ENCODE measurements at places on chromosomes 7 and 10.

DNA sequence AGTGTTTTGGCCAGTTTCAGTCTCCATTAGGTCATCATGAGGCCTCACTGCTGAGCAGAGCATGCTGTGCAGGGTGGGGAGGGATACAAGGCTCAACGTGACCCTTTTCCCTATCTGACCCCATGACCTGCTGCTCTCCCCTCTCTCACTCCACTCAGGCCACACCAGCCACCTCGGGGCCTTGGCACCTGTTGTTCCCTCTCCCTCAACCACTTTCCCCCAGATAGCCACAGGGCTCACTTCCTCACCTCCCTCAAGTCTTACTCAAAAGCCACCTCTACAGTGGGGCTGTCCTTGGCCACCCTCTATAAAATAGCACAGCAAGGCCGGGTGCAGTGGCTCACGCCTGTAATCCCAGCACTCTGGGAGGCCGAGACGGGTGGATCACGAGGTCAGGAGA, 13.9 kb downstream of the SH3PXD2A start:
- DNase-seq: no peak

GRCh38 chr7:91055219-91055618, 209.0 kb upstream of the FZD1 start:
- DNase-seq: no peak

DNA sequence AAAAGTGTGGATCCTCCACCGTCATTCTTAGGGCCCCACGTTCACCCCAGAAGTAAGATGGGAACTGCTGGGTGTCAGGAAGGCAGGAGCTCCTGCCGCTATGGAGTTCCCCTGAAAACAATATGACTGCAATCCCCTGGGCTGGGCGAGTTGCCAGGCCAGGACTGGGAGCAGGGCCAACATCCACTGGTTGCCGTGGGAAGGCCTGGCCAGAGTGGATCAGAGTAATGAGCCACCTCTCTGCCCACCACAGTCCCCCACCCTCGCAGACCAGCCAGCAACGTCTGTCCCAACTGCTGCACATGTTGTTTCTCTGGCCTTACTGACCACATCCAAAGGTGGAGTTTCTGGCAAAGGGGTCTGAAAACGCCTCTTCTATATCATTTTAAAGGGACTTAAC, 86.6 kb downstream of the STRA8 start:
- DNase-seq: peak; percentile 94

- DNase-seq: no peak
These were observed 78.1 kb upstream of the ANLN start for GRCh38 chr7:36311539-36311938.

GRCh38 chr10:92567952-92568600, 5.8 kb downstream of the IDE start:
- DNase-seq: no peak

DNA sequence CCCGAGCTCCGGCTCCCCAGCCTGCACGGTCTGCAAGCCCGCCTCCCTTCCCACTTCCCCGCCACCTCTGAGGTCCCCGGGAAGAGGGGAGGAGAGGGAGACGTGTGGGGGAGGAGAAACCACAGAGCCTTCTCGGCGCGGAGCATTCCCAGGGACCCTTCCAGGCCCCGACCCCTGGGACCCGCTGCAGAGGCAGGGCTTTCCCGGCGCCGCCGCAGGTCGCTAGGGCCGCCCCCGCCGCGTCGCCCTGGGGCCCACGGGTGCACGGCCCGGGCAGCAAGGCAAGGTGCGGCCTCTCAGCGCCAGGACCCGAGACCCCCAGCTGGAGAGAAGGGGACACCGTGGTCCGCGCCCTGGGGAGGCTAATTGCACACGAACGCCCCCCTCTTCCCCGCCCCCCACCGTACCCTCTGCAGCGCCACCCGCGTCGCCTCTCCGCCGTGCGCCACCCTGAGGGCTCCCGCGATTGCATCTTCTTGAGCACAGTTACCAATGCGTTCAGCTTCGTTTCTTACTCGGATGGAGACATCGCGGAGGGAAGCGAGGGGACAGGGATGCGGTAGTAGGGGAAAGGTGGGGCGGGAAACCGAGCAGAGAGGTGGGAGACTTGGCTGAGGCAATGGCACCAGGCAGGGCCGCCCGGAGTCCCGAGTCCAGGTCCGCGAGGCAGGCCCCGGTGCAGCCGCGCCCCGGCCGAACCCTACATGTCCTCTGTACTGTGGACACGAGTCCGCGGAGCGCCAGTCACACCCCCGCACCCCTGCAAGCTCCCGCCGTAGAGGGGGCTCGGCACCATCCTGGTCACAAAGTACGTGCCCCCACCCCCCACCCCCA, 28.9 kb downstream of the SKIDA1 start:
- DNase-seq: peak; percentile 71

DNA sequence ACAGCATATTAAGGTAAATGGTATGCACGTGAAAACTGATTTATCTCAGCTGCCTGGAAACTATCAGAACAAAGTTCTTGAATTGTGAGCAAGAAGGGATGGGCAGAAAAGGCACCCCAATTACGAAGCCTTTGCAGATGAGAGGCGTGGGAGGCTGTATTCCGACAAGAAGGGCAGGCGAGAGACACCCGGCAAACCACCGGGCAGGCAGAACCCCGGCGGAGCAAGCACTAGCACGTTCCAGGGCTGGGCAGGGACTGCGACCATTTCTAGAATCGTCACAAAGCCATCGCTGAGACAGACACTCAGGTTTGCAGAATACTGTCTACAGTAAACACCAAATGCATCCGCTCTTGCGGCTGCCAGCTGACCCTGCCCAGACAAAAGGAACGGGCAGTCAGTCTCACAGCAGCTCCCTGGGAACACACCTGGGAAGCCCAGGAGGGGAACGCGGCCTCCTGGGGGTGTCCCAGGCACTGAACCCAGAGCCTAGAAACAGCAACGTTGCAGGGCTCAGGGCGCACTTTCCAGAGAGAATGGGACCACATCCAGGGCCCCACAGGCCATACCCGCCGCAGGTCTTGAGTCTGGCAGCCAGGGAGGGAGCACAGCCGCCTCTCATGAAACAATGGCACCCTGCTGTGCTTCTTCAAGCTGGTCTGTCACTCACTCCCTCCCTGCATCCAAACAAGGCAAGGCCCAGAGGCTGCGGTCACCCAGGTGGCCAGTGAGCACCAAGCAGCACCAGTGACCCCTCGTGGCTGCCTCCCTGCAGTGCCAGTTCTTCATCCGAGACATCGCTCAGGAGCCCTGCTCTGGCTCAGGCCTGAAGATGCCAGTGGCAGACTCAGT, 261.9 kb downstream of the PTPRN2 start:
- no peak for DNase-seq

GRCh38 chr7:156151658-156152057, 339.4 kb upstream of the SHH start:
- no peak for DNase-seq

DNA sequence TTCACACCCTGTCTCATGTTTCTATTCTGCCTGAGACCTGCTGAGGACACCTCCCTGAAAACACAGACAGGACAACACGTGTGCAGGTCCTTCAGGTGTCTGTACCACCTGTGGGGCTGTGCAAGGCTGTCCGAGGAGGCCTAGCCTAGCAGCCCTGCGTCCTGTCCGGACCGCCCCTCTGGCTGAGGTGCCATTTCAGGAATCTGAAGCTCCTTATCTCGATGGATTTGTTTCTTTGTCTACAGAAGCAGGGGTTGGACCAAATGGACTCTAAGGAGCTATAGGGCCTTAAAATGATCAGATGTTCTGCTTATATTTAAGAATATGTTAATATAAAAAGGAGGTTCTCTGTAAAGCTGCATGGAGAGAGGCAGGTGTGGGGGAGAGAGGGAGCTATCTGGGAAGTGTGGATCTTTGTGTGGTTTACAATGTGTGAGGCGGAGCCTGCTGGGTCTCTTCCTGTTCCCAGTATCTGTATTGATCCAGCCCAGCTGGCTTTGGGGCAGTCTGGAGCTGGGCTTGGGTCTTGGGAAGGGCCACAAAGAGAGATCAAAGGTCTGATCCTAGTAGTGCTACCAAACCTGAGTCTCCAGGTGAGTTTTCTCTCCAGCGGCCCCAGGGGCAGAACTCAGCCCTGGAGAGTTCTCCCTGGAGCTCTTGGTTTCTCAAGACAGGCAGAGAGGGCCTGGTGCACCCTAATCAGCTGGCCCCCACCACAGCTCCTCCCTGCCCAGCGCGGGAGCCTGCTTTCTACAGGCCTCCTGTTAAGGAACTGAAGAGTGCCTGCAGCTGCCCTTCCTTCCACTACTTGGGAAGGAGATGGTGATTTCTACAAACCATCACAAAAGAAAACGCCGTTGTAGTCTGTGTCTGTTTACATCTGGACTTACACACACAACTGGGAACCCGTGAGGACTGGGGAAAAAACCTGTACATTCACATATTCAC, 3.4 kb upstream of the MNX1 start:
- DNase-seq: no peak

DNA sequence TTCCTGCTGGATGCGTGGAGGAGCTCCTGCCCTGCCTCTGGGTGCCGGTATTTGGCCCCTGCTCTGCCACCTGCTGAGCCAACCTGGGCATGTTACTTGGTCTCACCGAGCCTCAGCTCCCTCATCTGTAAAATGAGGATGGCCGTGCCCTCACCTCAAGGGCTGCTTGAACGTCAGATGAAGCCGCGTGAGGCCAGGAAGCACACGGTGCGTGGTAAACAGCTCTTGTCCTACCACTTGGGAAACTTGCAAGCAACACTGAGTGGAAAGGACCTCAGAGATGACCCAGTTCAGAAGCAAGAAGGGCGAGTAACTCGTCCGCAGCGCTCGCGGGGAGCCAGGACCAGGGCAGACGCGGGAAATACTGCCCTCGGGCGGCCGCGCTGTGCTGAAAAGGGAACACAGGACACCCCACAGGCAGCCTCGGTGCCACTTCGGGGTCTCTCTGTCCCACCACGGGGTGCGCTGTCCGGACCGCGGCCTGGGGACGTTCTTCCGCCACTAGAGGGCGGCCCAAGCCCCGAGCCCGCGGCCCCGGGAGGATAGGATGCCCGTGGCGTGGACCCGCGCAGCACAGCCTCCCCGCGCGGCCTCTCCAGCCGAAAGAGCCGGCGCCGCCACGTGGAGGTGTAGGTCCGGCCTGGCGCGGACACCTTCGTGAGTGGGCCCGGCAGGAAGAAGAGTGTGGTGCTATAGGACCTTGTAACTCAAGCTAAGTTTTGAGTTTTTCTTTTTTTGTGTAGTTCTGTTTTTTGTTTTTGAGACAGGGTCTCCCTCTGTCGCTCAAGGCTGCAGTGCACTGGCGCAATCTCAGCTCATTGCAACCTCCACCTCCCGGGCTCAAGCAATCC, 94.1 kb downstream of the PRKAG2 start:
- DNase-seq: peak; percentile 84

DNA sequence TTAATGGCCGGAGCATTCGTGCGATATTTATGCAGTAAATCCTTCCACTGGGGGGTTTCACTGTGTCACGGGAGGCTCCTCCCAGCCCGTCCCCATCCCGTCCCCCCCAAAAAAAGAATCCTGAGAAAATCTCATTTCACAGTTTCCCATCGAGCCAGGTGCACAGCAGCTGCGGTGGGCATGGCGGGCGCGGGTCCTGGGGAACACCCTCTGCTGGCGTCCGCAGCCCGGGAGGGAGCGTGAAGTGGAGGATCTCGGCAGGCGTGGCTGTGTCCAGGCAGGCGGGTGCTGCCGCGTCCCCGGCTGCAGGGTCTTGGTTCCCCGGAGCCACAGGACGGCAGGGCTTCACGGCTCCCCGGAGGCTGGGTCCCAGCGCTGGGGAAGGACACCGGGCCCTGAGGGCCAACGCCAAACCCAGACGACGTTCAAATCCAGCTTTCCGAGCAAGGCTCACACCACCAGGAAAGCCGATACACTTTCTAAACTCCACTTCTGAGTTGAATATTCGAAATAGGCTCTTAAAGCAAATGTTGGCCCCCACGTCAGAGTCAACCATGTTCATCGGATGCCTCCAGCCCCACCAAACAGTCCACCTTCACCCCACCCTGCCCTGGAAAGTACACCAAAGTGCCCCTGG, 55.7 kb downstream of the PDGFA start:
- no peak for DNase-seq

- DNase-seq: peak; percentile 76
These were observed 690 bp downstream of the SEPTIN7 start for GRCh38 chr7:35801392-35802101.

DNA sequence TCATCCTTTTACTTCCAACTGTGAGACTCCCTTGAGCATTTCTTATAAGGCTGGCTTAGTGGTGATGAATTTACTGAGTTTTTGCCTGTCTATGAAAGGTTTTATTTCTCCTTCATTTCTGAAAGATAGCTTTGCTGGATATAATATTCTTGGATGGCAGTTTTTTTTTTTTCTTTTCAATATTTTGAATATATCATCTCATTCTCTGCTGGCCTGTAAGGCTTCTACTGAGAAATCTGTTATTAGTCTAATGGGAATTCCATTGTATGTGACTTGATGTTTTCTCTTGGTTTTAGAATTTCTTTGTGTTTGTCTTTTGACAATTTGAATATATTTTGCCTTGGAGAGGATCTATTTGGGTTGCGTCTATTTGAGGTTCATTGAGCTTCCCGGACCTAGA, 22.4 kb downstream of the PHTF2 start:
- no peak for DNase-seq

- DNase-seq: no peak
These were observed 2.7 kb upstream of the PRXL2A start for GRCh38 chr10:80405626-80406025.

- DNase-seq: no peak
These were observed 29.7 kb downstream of the PIP4K2A start for GRCh38 chr10:22684699-22685098.

- DNase-seq: no peak
These were observed 91.7 kb upstream of the PITRM1 start for GRCh38 chr10:3264161-3264761.

DNA sequence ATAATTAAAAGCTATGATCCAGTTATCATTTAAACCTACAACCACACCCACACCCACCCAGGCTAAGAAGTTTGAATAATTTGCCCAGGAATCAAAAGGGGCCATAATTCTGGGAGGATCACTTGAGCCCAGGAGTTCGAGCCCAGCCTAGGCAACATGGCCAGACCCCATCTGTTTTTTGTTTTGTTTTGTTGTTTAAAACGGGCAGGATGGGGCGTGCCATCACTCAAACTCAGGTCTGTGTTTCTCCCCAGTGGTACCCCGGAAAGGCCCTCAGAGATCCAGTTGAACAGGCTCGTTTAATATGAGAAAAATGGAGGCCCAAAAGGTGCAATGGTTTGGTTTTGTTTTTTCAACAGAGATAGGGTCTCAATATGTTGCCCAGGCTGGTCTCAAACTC, 23.3 kb downstream of the HSPB1 start:
- no peak for DNase-seq

- DNase-seq: peak; percentile 26
These were observed at the start of gene KLF14 for GRCh38 chr7:130733931-130734814. Gene KLF14 (minus strand): TSS chr7:130734207. CDS start chr7:130734033, 174 bp downstream.

GRCh38 chr10:78139341-78139740, 105.7 kb downstream of the RPS24 start:
- no peak for DNase-seq

DNA sequence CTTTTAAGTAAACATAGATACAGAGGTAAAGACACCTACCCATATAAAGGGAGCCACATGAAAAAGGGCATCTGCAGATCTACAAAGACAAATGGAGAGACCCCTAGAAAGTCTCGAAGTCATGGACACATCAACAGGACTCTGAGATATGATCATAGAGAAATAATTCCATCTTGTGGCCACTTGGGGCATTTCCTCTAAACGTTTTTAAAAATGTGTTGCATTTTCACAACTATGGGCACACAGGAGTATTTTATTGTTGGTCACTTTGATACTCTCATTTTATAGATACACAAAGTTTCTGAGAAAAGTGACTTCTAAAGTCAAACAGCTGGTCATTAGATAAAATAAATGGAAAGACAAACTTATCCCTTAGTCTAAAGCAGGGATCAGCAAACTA, 87.1 kb downstream of the CRTAC1 start:
- no peak for DNase-seq
